ENCODE measurements at places on chromosomes 12 and 14. TPM values are rescaled to one million over a fixed set of nuclear protein-coding genes. Genes with fewer than 3 reads are reported as not detected.

DNA sequence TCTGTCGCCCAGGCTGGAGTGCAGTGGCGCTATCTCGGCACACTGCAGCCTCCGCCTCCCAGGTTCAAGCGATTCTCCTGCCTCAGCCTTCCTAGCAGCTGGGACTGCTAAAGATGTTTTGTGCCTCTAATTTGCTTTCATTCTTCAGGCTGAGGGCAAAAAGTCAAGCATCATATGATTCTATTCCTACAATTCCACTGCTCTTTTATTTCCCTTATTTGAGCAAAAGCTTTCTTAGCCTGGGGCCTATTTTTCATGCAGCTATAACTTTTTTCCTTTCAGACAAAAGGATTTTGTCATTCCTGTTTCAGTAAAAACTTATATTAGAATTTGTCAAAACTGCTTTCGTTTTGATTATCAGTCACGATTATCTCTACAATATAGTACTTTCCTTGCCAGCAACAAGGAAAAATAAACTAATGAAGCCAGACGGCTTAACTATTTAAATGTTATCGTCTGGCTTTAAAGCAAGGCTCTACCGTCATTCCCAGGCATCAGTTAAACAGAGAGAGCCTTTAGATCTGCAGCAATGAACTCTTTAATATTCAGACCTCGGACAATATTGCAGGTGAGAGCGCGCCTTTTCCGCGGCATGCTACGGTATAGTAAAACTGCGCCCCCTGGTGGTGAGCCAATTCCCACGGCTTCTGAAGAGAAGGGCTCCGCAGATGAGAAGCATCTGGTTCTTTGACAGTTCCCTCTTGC is 1.4 kb upstream of the SLC2A13 start:
- H3K36me3 ChIP-seq = no peaks in the 10 kb centered on the region
- H3K27ac ChIP-seq = no peak overlapping the region
- H3K4me1 ChIP-seq = peaks cover 45% of the 10 kb centered on the region

DNAJC22 gene
- total RNA-seq = 23.0 TPM

- H3K4me3 ChIP-seq = no peak overlapping the region
- no peak overlapping the region for H3K27ac ChIP-seq
- H3K27me3 ChIP-seq = peaks cover 36% of the 10 kb centered on the region
- H3K36me3 ChIP-seq = no peaks in the 10 kb centered on the region
- H3K4me1 ChIP-seq = peaks cover 55% of the 10 kb centered on the region
Measured at GRCh38 chr12:52123487-52124186, 44.1 kb downstream of the SMIM41 start.

BMP4 gene
- total RNA-seq = 56.4 TPM

DNA sequence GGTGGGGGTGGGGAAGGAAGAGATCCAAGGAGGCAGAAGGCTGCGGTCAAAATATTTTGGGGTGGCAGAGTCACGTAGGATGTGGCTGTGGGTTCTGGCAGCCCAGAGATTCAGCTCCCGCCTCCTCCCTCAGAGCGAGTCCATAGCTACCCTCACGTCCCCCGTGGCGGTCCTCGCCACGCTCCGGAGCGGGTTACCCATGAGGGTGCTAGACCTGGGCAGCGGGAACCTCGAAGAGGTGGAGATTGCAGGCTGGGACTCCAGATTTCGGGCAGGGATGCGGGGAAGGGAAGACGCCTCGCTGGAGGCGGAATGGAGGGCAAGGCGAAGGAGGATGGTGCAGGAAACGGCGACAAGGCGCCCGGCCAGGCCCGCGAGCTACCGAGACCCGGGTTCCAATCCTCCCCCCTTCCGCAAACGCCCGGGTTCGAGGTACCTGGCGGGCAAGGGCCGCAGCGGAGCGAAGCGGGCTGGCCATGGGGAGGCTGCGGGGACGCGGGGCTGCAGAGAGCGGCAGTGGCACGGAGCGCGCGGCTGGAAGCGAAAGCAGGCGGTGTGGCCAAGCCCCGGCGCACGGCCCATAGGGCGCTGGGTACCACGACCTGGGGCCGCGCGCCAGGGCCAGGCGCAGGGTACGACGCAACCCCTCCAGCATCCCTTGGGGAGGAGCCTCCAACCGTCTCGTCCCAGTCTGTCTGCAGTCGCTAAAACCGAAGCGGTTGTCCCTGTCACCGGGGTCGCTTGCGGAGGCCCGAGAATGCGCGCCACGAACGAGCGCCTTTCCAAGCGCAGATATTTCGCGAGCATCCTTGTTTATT is 46.2 kb downstream of the BCAT1 start:
- H3K27ac ChIP-seq = no peak overlapping the region
- H3K27me3 ChIP-seq = no peaks in the 10 kb centered on the region
- no peaks in the 10 kb centered on the region for H3K4me1 ChIP-seq
- DNase-seq = no peak

GRCh38 chr12:82359115-82359478 is 768 bp downstream of the METTL25 start:
- H3K4me1 ChIP-seq = peaks cover 30% of the 10 kb centered on the region
- H3K36me3 ChIP-seq = peaks cover 20% of the 10 kb centered on the region

CD69 gene
- total RNA-seq = not detected

BCL2L2 gene
- 28.1 TPM for total RNA-seq

DNA sequence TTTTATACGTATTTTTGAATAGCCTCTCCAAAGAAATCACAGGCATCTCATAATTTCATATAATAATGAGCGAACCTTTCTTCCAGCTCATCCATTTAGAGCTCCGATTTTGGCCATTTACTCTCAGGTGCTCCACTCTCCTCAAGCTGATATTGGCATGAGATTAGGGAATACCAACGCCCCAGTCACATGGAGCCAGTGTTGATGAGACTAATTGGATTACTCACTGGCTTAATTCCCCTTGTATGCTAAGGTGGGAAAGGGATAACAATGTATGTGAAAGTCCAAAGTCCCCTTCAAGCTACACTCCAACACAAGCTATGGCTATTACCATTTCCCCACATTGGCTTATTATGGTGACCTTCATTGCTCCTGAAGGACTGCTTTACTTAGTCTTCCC is 76.6 kb upstream of the NAV3 start:
- H3K27me3 ChIP-seq = no peaks in the 10 kb centered on the region
- H3K4me3 ChIP-seq = no peak overlapping the region
- no peaks in the 10 kb centered on the region for H3K4me1 ChIP-seq
- H3K36me3 ChIP-seq = no peaks in the 10 kb centered on the region

- no peaks in the 10 kb centered on the region for H3K4me1 ChIP-seq
- no peaks in the 10 kb centered on the region for H3K27me3 ChIP-seq
- no peak overlapping the region for H3K4me3 ChIP-seq
- H3K27ac ChIP-seq = no peak overlapping the region
- H3K36me3 ChIP-seq = no peaks in the 10 kb centered on the region
Measured at GRCh38 chr12:118842866-118843265, 138.5 kb upstream of the SRRM4 start.

HOXC10 gene
- not detected for total RNA-seq

SPATA7 gene
- 5.5 TPM for total RNA-seq

- H3K27me3 ChIP-seq = no peaks in the 10 kb centered on the region
- no peak overlapping the region for H3K27ac ChIP-seq
- H3K36me3 ChIP-seq = peaks cover 36% of the 10 kb centered on the region
- H3K4me1 ChIP-seq = peaks cover 7% of the 10 kb centered on the region
- DNase-seq = no peak
Measured at GRCh38 chr12:125132698-125133400, 67.6 kb downstream of the AACS start.

DNA sequence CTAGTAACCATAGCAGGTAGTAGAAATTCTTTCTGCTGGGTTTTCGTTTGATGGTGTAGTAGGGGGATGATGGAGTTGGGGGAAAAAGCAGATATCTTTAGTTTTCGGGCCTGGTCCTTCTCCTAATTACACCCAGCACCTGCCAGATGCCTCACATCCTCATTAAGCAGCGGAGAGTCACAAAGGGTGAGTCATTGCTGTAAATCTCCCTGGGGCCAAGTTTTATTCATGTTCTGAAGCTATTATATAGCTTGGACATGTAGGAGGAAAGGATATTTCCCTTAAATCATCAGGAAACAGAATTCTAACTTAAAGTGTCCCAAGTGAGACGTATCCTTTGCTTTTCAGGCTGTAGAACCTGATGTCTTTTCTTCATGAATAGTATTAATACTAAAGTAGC is 4.9 kb upstream of the NECAP1 start:
- no peaks in the 10 kb centered on the region for H3K36me3 ChIP-seq
- no peak overlapping the region for H3K27ac ChIP-seq
- peaks cover 11% of the 10 kb centered on the region for H3K4me1 ChIP-seq
- DNase-seq = no peak
- peaks cover 2% of the 10 kb centered on the region for H3K27me3 ChIP-seq

DNA sequence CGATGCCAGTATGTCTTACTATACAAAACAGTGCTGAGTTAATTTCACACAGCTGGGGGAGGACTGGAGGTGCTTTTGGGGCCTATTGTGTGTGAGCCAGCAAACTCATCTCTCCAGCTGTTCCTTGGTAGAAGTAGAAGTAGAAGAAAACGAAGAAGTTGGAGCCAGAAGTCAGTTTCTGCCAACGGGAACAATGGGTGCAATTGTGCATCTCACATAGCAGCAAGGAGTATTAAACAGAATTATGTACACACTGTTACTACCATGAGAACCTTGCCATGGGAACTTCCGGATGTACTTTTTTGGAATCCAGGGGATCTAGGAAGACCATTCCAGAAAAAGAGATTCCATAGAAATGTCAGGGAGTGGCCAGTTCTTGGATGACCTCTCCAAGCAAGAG is 88.6 kb downstream of the VCPKMT start:
- H3K4me3 ChIP-seq = no peak overlapping the region
- no peak for DNase-seq
- H3K36me3 ChIP-seq = no peaks in the 10 kb centered on the region
- peaks cover 51% of the 10 kb centered on the region for H3K4me1 ChIP-seq
- no peak overlapping the region for H3K27ac ChIP-seq
- no peaks in the 10 kb centered on the region for H3K27me3 ChIP-seq

PTPRO gene
- not detected for total RNA-seq

LRRC43 gene
- not detected for total RNA-seq

GRCh38 chr14:34872822-34873588 is 2.2 kb downstream of the BAZ1A start:
- H3K4me3 ChIP-seq = peak overlapping the region; percentile 89
- peaks cover 44% of the 10 kb centered on the region for H3K4me1 ChIP-seq
- H3K27me3 ChIP-seq = no peaks in the 10 kb centered on the region
- DNase-seq = peak; percentile 90
- H3K36me3 ChIP-seq = 0 out of 2 replicates have a peak, but pooled peaks cover 1% of the 10 kb centered on the region

GCN1 gene
- 83.0 TPM for total RNA-seq

CMTM5 gene
- total RNA-seq = not detected

GRCh38 chr14:68526512-68527091 is 266.3 kb downstream of the ZFP36L1 start:
- peaks cover 26% of the 10 kb centered on the region for H3K4me1 ChIP-seq
- H3K27ac ChIP-seq = no peak overlapping the region
- no peak overlapping the region for H3K4me3 ChIP-seq
- H3K36me3 ChIP-seq = no peaks in the 10 kb centered on the region

DNA sequence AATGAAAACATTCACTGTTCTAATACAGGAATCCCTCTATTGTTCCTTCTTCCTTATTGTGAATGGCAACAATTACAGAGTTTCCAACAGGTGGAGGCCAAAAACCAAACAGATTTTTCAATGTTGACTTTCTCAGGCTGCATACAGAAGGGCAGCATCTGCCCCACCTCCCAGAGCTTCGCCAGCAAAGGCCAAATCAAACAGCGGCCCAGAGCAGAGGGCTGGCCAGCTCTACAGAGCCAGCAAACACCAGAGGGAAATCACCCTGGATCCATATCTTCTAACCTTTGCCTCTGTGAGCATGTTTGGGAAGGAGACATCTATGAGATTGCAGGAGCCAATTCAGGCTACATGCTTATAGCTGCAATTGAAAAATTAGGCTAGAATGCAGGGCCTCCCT is 4.4 kb upstream of the CRACR2A start:
- H3K36me3 ChIP-seq = no peaks in the 10 kb centered on the region
- no peak overlapping the region for H3K27ac ChIP-seq
- no peak overlapping the region for H3K4me3 ChIP-seq
- H3K27me3 ChIP-seq = no peaks in the 10 kb centered on the region
- peaks cover 14% of the 10 kb centered on the region for H3K4me1 ChIP-seq

DNA sequence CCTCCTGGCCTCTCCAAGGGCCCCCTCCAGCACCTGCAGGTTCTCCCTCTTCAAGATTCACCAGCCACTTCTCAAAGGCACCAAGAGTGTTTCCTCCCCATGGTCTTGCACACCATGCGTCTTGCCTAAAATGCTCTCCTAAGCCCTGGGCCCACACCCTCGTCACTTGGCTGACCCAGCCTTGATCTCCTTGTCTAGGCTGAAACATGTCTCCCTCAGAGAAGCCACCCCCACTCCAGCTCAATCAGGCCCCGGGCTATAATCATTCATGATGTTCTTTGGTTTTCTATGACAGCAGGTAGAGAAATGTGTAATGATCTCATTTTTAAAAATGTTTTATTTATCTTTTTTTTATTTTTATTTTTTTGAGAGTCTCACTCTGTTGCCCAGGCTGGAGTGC is 88.1 kb downstream of the EFCAB11 start:
- no peaks in the 10 kb centered on the region for H3K36me3 ChIP-seq
- no peak overlapping the region for H3K4me3 ChIP-seq
- DNase-seq = no peak
- no peaks in the 10 kb centered on the region for H3K27me3 ChIP-seq
- H3K4me1 ChIP-seq = no peaks in the 10 kb centered on the region
- no peak overlapping the region for H3K27ac ChIP-seq

KRT6C gene
- total RNA-seq = not detected

DNA sequence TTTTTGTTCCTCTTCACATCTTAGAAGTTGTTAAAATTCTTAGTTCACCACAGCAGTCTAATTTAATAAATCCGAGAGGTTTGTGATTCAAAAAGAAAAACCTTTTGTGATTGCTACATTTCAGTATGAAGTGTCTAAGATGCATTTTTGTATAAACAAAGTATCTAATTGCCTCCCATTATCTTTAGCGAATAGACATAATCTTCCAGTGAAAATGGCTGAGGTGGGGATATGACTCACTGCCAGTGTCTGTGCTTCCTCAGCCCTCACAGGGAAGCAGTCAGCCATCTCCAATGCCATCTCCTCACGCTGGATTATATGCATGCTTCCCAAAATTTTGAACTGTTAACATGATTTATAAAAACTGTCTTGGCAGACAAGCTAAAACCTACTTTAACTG is 7.6 kb downstream of the GCH1 start:
- H3K4me1 ChIP-seq = peaks cover 35% of the 10 kb centered on the region
- peaks cover 5% of the 10 kb centered on the region for H3K36me3 ChIP-seq
- H3K27ac ChIP-seq = no peak overlapping the region
- H3K4me3 ChIP-seq = no peak overlapping the region

GRCh38 chr14:66046035-66046434 is 440.1 kb upstream of the CCDC196 start:
- no peak overlapping the region for H3K4me3 ChIP-seq
- no peak overlapping the region for H3K27ac ChIP-seq
- no peaks in the 10 kb centered on the region for H3K36me3 ChIP-seq
- no peaks in the 10 kb centered on the region for H3K27me3 ChIP-seq
- H3K4me1 ChIP-seq = no peaks in the 10 kb centered on the region

IFI27L1 gene
- total RNA-seq = 19.3 TPM

DNA sequence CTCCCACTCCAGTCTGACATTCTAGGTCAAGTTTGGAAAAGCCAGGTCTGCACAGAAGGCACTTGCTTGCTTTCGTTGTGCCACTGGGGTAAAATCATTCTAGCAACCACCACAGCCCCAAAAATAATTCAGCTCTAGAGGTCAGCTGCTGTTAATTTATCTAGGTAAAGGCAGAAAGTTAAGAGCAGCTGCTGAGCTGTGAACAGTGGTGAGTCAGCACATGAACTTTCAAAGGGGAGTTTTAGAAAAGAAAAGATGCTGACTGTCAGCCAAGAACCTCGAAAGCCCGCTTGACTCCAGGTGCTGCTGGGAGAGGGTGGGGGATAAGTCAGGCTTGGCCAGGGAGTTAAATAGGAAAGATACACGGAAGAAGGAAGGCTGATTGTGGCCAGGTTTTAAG is 12.7 kb downstream of the CCDC197 start:
- no peak overlapping the region for H3K27ac ChIP-seq
- H3K36me3 ChIP-seq = no peaks in the 10 kb centered on the region
- DNase-seq = no peak
- H3K4me3 ChIP-seq = no peak overlapping the region

DEGS2 gene
- total RNA-seq = not detected

ACSS3 gene
- 86.3 TPM for total RNA-seq

All from HepG2 (cell line).